ENCODE measurements at places on chromosomes 5 and 9.

GRCh38 chr9:112755675-112756074 is 5.1 kb downstream of the SNX30 start:
- DNase-seq: no peak

DNA sequence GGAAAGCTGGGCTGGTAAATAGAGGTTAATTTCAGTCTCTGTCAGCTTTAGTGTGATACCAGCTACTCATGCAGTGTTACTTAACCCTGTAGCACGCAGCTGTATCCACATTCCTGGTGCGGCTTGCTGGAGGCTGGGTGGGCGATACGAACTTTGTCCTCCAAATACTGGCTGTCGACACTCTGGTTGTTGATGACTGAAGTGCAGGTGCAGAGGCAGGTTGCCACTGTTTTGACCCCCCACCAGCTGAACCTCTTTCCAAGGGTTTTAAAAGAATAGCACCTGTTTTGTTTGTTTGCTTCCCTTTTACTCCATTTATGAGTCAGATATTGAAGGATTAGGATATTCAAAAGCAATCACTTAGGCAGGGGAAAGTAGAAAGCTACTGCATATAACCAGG is 4.4 kb upstream of the RABGAP1 start:
- DNase-seq: no peak

DNA sequence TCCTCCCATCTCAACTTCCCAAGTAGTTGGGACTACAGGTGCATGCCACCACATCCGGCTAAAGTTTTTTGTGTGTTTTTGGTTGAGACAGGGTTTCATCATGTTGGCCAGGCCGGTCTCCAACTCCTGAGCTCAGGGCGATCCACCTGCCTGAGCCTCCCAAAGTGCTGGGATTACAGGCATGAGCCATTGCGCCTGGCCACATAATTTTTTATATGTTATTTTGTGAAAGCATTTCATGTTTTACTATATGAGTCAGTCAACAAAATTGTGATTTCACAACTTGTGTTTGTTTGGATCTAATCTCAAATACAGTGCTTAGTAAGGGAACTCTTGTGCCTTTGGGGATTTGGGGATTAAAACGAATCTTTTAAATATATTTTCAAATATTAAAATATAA is 20.0 kb upstream of the FAM120AOS start:
- no peak for DNase-seq

- no peak for DNase-seq
Measured at GRCh38 chr5:14706615-14707021, 42.1 kb downstream of the OTULIN start.

DNA sequence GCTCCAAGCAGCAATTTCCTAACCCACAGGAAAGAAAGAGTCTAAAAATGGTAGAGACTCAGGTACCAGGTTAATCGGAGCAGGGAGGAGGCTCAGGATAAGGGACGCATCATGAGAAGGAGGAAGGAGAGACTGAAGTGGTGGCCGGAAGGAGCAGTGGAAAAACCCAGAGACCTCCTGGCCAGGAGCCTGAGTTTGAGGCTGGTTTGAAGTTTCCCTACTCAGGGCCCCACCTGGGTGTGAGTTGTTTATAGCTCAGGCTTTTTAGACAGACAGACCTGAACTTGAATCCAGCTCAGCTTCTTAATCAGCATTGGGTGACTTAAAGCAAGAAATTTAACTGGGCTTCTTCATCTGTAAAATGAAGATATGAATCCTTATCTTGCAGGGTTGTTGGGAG is 11.9 kb upstream of the AQP7 start:
- DNase-seq: no peak

Data from kidney epithelial cell (primary cell).